Stimulated activated CD8-positive, alpha-beta memory T cell treated with anti-CD3 and anti-CD28 coated beads, Interleukin-7, amount 100 ng/mL, for 1 hour (primary cell): ENCODE measurements at places on chromosomes 6 and 20.

GRCh38 chr6:47439348-47439668 lies 38.3 kb upstream of the CD2AP start:
- DNase-seq, result no peak

DNA sequence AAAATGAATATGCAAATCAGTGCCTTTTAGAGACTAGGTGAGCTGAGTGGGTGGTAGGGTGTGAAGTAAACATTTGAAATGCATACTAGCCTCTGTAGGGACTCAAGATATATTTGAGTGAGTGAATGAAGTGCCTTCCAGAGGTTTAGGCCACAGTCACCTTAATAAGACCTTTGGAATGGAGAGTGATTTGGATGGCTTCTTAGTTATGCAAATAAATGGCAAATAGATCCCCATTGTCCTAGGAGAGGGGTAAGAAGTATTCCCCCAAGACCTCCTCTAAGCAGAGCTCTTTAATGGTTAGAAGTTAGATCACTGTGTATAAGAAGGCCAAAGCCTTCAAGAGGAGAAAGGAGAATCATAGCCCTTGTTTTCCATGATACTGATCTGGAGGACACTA lies 47.8 kb upstream of the IMPG1 start:
- no peak for DNase-seq

GRCh38 chr6:136230219-136230853 lies 19.8 kb downstream of the MTFR2 start:
- no peak for DNase-seq

DNA sequence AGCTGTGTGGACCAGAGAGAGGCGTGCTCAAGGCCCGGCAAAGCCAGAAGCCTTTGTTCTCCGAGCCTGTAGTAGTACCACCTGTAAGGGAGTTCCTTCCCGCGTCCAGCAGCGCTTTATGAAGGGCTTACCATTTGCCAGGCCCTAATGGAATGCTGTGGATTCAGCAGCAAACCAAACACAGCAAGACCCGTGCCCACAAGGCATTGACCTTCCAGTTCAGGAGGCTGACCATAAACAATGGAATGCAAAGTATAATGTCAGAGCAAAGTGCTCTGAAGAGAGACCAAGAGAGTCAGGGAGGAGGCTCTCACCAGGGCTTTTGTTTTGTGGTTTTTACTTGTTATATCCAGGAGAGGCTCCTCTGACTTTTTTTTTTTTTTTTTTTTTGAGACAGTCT lies 209.8 kb downstream of the ZMYND8 start:
- DNase-seq, result no peak

DNA sequence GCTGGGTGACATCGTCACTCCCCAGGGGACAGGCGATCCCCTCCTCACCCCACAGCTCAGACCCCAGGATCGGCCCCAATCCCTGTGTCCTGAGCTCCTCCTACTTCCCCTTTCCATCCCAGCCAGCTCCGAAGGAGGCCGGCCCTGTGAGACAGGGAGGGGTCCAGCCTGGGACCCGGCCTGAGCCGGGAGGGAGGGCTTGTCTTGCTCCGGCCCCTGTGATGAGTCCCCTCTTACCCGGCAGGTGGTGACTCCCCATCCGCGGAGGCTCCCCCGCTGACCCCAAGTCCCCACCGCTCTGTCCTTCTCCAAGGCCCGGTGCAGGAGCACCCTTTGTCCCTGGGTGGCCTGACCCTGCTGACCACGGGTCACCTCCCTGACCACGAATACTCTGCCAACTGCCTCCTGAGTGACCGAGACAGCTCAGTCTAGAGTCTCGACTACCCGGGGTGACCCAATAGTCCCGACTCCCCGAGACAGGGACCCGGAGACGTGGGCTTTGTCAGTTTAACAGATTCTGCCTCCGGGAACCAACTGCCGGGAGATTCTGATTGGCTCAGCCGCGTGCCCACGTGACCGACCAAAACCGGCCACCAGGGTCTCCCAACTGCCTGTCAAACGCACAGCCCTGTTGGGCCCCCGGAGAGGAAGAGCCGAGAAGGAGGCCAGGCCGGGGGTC lies 187.4 kb upstream of the PROKR2 start:
- DNase-seq, result no peak

DNA sequence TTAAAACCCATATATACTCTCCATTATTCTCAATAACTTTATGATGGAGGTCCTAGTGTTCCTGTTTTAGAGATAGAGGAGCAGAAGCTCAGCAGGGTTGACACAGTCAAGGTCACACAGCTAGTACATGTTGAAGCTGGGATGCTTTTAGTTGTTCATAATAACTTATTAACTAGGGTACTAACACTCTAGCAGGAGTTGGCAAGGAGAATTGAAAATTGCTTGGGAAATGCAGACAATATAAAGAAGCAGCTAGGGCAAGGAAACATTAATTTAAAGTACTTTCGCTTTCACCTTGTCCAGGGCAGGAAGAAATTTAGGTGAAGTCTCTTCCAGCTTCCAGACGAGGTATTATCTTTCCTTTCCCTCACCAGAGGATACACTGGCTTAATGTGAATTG lies 133.7 kb downstream of the RCAN2 start:
- no peak for DNase-seq

GRCh38 chr6:150590446-150590845 lies 9.2 kb upstream of the PLEKHG1 start:
- no peak for DNase-seq

- DNase-seq, result no peak
Observed at GRCh38 chr6:79173378-79173777, 61.1 kb downstream of the HMGN3 start.

- no peak for DNase-seq
Observed at GRCh38 chr20:47925593-47925992, 140.3 kb upstream of the SULF2 start.

DNA sequence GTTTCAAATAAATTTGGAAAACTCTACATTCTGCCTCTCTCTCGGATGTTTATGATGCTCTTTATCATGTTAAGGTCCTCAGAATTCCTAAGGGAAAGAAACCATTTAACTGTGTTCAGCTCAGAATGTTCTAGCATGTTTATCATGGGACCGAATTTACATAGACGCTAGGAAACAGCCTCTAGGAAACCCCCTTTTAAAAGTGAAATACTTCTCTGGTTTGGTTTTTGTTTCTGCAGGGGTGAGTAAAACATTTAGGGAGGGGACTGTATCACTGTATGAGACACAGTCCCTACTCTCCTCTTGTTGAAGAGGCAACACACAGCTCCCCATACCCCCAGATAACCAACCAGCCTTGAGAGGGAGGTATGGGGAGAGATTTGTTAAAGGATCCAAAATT lies 267.6 kb upstream of the SUPT3H start:
- no peak for DNase-seq

GRCh38 chr20:44819936-44820335 lies 9.6 kb upstream of the RIMS4 start:
- no peak for DNase-seq

DNA sequence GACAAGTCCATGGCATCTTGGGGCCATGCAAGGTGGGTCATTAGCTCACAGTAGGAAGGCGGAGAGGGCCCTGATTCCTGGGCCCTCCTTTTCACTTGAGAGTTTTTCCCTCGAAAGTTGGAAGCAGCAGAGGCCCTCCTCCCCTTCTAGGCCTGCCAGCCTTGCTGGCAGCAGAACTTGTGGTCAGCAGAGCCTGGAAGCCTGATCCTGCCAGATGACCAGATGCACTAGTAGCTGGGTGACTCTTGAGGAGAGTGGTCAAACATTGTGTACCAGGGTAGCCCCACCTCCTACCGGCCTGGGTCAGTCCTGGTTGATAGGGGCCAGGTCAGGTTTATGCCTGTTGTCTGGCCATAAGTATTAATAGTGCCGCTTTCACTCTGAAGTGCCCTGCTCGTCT lies 3.8 kb upstream of the HMGA1 start:
- no peak for DNase-seq

- DNase-seq, result no peak
Observed at GRCh38 chr6:142697001-142697335, 248.0 kb downstream of the HIVEP2 start.

DNA sequence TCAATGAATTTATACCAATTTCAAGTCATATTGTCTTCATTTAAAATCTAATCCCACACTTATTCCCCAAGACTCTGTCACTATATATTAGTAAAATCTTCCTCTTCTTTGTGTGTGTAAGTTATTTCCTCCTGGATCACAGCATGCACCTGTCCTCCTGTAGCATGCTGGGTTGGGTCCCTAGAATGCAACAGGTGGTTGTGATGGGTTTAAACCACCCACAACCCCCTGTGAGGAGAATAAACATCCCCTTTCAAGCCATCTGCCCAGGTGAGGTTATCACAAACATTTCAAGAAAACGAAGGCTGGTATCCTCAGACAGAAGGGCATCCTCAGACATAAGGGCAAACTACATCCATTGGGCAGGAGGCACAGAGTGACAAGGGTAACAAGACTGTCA lies 26.4 kb downstream of the DZANK1 start:
- DNase-seq, result no peak

- no peak for DNase-seq
Observed at GRCh38 chr20:8562356-8562755, 430.3 kb downstream of the PLCB1 start.

- no peak for DNase-seq
Observed at GRCh38 chr6:153102605-153103318, 28.3 kb downstream of the RGS17 start.

DNA sequence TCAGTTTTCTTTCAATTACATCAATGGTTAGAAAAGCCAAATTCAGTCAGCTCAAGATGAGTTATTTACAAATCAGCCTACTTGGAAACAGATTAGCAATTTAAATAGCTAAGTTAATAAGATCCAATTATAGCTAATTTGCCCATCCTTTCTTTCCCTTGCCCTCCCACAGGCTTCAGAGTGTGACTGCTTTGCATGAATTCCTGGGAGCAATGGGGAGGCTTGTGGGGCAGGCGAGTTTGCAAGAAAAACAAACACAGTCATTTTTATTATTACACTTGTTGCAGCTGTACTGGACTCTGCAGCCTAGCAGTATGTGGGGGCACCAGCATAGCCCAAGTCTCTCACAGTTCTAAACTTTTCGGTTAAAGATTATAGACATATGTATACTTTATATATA lies 219.0 kb downstream of the NKAIN2 start:
- no peak for DNase-seq

DNA sequence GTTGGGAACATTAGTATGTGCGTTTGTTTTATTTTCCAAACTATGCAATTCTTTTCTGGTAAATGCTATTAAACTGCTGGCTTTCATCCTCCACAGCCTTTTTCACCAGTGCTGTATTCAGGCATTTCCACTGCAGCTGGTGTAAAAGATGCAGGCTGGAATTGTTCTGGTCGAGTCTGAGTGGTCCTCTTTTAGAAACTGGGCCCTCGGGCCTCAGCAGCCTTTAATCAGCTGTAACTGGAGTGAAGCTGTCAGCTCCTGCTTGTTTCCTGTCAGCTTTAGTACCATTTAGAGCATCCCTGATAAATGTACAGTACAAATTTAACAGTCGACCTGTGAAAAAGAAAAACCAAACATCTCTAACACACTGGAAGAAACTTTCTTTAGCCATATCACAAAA lies 979.6 kb downstream of the TFAP2A start:
- no peak for DNase-seq

DNA sequence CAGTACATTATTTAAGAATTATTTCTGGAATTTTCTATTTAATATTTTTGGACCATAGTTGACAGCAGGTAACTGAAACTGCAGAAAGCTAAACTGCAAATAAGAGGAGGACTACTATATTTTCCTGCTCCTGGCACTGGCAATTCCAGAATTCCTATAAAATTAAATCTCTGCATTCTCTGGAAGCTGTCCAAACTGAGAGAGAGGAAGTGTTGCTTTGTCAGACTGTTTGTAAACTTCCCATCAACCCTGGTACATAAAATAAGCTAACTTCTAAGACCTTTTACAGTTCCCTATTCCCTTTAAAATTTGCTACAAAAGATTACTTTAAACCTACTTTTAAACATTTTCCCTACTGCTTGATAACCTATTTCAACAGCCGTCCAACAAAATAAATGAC lies 196.1 kb upstream of the RUNX2 start:
- no peak for DNase-seq

- no peak for DNase-seq
Observed at GRCh38 chr6:113011389-113011788, 664.3 kb downstream of the RFPL4B start.

DNA sequence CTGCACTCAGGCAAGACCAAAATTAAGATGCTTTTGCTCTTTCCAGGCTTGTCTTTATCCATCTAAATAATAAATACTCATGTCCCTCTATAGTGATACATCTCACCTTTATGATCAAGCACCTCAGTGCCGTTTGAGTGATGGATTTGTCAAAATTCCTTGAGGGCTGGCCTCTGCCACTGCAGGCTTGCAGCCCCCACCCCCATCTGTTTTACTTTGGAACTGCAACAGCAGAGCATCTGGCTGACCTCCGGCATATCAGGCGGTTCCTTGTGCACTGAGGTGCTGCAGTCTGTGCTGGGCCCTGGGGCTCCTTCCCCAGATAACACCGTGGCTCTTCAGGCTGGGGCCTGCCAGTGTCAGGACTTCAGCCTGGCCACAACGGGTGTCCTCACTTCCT lies 386.9 kb downstream of the CDH26 start:
- DNase-seq, result no peak

GRCh38 chr6:160315310-160315709 lies 32.9 kb upstream of the SLC22A3 start:
- DNase-seq, result no peak

DNA sequence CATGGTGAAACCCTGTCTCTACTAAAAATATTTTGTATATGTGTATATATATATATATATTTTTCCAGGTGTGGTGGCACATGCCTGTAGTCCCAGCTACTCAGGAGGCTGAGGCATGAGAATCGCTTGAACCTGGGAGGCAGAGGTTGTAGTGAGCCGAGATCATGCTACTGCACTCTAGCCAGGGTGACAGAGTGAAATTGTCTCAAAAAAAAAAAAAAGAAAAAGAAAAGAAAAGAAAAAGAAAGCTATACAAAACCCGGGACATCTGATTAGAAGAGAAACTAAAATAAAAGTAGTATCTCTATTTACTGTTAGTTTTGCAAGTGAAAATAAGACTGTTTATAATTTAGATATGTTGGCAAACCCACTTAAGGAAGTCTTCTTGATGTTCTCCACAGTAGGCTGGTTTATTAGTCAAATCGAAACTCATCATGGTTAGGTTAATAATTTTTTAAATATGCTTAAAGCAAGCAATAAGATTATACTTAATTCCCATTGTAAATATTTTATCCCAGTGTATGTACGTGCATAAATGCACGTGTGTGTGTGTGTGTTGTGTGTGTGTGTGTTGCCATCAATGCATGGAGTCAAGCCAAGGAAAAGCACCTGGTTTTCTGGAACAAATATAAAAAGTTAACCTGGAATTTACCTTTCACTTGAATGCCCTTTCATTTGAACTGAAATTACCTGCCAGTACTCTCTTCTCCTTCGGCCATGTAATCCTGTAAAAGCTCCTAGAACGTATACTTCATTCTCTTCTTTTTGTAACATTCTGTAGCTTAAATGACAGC lies 7.1 kb downstream of the VNN2 start:
- no peak for DNase-seq

DNA sequence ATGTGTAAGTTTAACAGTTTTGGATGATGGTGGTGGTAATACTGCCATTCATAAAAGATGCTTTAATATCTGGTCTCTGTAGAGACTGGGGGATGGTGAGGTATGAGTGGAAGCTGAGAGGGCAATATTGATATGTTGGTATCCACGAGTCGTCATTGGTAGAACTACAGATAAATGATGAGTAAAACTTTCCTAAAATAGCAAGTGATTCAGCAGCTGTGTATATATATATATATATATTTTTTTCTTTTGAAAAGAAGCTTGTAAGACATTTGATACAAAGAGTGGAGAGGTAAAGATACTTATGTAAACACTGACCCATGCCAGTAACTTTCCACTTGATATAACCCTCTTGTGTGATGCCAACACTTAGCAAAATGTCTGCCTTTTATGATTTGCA lies 41.7 kb upstream of the CITED2 start:
- no peak for DNase-seq
